T-helper 9 cell (primary cell): ENCODE measurements at places on chromosomes 7 and 10.

DNA sequence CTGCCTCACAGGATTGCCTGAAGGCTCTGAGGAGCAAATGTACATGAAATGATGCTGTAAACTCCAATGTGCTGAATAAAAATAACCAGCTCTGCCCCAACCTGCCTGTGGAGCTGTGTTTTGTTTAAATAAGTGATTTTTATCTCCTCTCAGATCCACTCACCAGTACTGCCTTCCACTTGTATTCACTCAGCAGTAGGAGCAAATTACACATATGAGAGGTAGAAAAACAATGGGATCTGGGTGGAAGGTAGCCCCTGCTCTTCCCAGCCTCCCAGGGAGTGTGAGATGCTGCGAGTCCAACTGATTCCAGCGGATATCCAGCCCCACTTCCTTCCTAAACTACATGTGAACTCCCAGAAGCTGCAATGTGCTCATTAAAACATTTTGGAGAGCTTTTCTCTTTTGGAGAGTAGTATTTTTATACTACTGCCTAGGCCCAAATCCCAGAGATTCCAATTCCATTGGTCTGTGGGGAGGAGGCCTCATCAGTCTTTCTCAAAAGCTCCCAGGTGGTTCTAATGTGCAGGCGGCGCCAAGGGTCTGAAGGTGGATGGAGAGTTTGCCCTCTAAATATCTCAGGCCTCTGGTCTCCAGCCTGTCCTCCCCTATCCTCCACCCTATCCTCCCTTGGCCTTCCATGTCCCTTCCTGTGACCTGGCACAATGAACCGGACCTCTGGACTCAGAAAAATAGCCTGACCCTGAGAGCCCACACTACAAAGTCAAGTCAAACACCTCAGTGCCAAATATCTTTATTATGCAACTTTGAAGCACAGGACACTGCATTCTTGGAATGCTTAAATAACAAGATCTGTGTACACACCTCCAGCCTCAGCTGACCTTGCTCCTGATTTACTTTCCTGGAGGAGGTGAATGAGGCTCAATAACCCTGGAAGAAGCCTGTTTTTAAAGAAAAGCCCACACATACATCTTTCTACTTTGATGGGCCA, 46.2 kb downstream of the CPVL start:
- no peak for DNase-seq

- no peak for DNase-seq
These were observed 50.8 kb downstream of the GCC1 start for GRCh38 chr7:127534636-127535035.

- no peak for DNase-seq
These were observed 46.6 kb downstream of the CLEC2L start for GRCh38 chr7:139570119-139570518.

DNA sequence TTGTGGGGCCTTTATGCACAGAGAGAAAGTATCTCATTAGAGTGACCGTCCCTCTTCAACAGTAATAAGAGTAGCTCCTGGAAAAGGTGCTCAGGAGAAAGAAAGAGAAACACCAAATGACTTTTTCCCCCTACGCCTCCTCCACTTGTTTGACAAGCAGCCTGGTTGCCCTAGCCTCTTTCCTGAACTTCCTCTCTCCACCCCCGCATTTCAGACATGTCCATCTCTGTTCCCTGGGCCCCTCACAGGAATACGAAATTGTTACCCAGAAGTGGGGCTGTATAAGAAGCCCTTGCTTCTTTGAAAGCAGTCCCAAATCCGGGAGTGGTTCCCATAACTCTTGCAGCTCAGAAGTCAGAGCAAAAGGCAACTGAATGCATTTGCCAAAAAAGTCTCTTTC, 119.6 kb upstream of the ADO start:
- DNase-seq = no peak

- no peak for DNase-seq
These were observed 25.5 kb upstream of the MPP7 start for GRCh38 chr10:28328346-28328745.

DNA sequence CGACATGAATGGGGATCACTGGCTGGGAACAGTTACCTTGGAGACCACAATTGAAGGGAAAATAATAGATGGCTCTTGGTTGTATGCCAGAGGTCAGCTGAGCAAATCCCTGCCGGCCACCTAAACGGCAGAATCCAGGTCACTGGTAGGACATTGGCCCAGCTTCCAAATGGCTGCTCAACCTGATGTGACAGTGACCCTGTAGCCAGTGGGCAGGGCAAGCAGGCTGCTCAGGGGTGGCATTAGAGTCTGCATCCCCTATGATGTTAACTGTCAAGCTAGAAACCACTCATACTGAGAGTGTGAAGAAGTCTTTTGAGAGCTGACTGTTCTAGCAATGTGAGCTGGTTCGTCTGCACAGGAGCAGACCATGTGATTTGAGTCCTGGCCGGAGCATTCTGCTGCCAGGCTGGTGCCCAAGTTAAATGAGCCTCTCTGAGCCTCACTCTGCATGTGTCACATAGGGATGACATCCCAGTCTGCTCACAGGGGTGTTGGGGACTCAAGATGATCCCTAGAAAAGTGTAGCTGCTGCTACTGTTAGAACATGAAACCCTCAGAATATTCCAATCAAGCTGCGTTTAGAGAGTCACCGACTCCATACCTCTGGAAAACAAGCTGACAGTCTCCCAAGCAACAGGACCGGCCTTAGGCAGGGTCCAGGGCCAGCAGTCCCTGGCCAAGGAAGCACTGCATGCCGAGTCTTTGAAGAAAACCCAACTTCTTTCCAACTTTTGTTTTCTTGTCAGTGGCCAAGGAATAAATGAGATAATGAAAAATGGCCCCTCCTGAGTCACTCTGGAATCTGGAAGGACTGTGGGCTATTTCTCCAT, 69.7 kb downstream of the VWA2 start:
- no peak for DNase-seq

GRCh38 chr10:78518224-78518623, 484.6 kb downstream of the RPS24 start:
- no peak for DNase-seq

GRCh38 chr10:12212454-12212853, 16.5 kb downstream of the CDC123 start:
- DNase-seq = no peak

GRCh38 chr10:44865289-44865671, 45.9 kb upstream of the TMEM72 start:
- no peak for DNase-seq

GRCh38 chr10:62048470-62048869, 147.0 kb downstream of the ARID5B start:
- no peak for DNase-seq
